Activated gamma-delta T cell treated with Interleukin-2 at 50 U/mL for 16 hours (primary cell): ENCODE measurements at places on chromosomes 16 and 17.

- peak; percentile 6 for DNase-seq
These were observed 146.6 kb downstream of the USP22 start for GRCh38 chr17:20896153-20896649.

DNA sequence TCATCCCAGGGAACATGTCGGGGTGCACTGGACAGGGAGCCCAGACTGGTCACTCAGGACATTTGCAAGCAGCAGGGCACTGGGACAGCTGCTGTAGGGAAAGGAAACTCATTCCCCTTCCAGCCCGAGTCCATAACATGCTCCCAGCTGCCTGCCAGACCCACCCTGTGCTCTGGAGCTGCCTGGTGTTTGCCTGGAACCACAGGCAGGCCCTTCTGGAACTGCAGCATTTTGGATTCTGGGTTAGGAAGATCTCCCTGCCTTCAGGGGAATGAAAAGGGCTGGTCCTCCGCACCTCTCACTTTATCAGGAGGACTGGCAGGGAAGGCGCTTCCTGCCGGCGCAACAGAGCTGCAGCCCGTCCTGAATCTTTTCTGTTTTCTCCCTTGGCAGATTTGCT, 41.2 kb downstream of the MEAK7 start:
- DNase-seq = no peak

DNA sequence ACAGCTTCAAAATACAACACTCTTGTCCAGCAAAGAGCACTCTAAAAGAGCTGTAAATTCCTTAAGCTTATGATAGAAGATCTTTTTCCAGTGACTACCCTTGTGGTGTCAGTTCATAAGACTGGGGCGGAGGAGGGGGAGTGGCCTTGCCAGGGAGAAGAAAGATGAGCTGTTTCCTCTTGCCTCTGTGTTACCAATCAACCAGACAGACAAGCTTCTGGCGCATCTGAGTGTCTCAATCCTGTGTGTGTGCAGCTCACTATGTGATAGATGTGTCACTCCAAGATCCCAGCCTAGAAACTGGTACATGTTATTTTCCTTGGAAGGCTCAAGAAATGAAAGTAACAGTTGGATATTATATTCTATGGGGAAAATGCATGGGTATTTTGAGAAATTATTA, 167.4 kb upstream of the CACNG3 start:
- no peak for DNase-seq

- DNase-seq = no peak
These were observed 143.1 kb downstream of the GSG1L start for GRCh38 chr16:27920391-27920891.
